CD4-positive, alpha-beta T cell treated with Interferon alpha-2 for 1 hour (primary cell): ENCODE measurements at places on chromosomes 7 and 10.

DNA sequence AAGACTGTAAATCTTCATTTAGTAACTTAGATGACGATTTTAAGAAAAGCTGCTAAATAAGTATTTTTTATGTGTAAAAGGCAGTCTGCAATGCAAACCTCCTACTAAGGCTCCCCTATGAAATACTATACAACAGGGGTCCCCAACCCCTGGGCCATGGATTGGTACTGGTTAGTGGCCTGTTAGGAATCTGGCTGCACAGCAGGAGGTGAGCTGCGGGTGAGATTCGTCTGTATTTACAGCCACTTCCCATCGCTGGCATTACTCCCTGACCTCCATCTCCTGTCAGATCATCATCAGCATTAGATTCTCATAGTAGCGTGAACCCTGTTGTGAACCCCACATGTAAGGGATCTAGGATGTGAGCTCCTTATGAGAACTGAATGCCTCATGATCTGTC, 580.4 kb downstream of the MAGI2 start:
- DNase-seq: no peak

DNA sequence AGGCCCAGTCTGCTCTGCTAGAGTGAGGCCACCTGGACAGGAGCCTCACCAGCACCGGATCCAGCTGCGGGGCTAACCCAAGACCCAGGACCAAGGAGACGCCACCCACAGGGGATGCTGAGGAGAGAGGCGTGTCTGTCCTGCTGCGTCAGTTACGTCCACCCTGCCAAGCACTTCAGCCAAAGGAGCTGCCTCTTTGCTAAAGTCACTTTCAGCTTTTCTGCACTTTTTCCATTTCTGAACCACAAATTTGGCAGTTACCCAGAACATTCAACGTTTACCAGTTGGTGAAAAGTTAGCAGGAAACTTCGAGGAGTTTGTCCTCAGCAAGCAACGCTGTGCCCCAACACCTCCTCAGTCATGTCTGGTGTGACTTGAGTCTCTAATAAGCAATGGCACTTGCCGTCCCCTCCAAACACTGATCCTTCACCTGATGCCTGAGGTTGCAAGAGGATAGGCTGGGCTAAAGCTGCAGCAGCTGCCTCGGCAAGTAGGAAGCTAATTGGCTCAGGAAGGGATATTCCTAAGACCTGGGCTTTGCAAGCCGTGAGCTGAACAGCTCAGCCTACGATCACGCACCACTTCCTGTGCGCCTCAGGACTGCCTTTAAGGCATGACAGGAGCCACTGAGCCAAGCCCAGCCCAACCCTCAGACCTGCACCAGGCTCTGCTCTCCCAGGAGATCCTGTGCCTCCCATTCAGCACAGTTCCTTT, 40.1 kb downstream of the KCNH2 start:
- no peak for DNase-seq

GRCh38 chr7:154903083-154903731, 99.7 kb downstream of the PAXIP1 start:
- no peak for DNase-seq

DNA sequence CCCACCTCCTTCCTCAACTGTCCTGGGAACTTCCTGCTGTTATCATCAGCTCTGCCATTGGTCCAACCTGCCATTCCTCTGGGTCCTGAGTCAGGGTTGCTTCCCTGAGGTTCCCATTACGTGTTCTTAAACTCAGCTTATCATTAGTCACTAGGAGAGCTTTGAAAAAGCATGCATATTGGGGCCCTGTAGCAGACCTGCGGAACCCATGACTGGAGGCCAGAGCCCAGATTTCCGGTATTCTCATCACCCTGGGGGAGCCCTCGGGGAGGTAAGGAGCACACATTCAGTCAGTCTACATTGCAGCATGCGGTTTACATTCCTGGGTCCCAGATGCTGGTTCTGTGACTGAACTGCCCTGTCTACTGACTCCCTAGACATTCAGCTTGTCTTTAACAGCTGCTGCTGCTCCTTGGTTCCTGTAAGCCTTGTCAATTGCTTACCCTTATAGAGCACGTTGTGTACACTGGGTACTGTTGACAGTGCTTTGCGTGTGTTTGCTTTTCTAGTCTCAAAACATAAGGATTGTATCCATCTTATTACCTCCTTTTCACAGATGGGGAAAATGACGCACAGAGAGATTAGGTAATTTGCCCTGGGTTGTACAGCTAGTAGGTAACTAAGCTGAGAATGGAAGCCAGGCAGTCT, 12.8 kb downstream of the CDHR3 start:
- no peak for DNase-seq

DNA sequence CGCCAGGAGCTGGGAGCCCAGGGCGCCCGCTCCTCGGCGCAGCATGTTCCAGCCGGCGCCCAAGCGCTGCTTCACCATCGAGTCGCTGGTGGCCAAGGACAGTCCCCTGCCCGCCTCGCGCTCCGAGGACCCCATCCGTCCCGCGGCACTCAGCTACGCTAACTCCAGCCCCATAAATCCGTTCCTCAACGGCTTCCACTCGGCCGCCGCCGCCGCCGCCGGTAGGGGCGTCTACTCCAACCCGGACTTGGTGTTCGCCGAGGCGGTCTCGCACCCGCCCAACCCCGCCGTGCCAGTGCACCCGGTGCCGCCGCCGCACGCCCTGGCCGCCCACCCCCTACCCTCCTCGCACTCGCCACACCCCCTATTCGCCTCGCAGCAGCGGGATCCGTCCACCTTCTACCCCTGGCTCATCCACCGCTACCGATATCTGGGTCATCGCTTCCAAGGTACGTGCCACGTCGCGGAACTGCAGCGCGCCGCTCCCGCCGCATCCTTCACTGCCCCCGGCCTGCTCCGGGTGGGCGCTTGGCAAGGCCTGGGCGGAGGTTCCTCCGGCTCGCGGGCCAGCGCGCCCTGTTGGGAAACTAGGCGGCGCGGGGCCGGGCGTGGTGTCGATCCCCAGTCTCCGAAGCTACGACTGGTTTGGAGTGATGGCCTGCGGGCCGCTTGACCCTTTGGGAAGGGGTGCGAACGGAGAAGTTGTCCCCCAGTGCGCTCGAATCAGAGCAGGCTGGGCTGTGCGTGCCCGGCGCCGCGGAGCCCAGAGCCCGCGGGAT, 868 bp downstream of the EMX2 start:
- no peak for DNase-seq
